ENCODE measurements at places on chromosomes 3 and 15. TPM values are rescaled to one million over a fixed set of nuclear protein-coding genes. Genes with fewer than 3 reads are reported as not detected.

CCR9 gene
- 0.14 TPM for total RNA-seq

BDH1 gene
- 76.9 TPM for total RNA-seq

GRCh38 chr15:51499379-51499976, 123.1 kb downstream of the DMXL2 start:
- no peak overlapping the region for H3K27ac ChIP-seq
- no peaks in the 10 kb centered on the region for H3K4me1 ChIP-seq
- H3K27me3 ChIP-seq = no peaks in the 10 kb centered on the region
- no peak overlapping the region for H3K4me3 ChIP-seq
- no peaks in the 10 kb centered on the region for H3K36me3 ChIP-seq
- no peak for DNase-seq

DNA sequence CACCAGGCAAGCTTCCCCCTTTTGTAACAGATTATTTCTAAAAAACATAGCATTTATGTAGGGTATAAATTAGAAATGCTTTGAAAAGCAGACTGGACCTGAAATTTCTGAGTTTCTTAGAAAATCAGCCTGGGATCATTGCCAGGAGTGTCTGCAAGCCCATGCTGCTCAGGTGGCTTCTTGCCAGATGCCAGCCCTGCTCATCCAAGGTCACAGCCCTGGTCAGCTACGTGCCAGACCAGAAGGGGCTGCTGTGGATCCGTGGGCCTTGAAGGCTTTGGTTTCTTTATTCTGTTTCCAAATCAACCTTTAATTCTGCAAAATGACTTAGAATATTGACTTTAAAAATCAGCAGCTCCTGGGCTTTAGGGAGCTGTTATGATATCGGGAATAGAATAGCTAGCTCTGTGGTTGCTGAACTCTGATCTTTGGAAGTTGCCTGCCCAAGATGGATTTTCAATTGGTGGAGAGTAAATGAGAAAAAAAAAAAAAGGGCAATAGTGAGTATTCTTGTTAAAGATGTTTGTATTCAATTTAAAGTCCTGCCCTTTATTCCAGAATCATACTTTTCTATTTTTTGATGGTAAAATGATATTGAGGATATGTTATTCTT, 370.1 kb upstream of the ONECUT1 start:
- DNase-seq = no peak
- H3K27me3 ChIP-seq = no peaks in the 10 kb centered on the region
- no peak overlapping the region for H3K27ac ChIP-seq

DNA sequence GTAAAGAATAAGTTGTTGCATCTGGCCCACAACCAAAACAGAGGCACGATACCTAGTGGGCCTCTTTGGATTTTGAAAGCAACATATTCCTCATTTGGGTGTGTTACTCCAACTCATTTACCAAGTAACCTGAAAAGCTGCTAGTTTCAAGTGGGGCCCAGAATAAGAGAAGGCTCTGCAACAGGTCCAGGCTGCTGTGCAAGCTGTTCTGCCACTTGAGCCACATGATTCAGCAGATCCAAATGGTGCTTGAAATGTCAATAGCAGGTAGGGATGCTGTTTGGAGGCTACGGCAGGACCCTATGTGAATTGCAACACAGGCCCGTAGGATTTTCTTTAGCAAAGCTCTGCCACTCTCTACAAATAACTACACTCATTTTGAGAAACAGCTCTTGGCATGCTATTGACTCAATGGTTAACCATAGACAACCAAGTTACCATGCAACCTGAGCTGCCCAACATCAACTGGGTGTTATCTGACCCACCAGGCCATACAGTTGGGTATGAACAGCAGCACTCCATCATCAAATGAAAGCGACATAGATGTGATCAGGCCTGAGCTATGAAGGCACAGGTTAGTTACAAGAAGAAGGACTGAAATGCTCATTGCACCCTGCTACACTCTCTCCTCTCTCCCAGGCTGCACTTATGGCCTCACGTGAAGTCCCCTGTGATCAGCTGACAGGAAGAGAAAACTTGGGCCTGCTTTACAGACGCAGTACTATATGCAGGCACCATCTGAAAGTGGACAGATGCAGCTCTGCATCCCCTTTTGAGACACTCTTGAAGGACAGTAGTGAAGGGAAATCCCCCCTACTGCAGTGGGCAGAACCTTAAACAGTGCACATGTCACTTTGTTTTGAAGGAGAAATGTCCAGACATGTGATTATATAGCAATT, 9.5 kb upstream of the MCF2L2 start:
- peak; percentile 40 for DNase-seq
- H3K36me3 ChIP-seq = peaks cover 4% of the 10 kb centered on the region
- peaks cover 51% of the 10 kb centered on the region for H3K4me1 ChIP-seq
- H3K27ac ChIP-seq = peak overlapping the region; percentile 15
- H3K4me3 ChIP-seq = peak overlapping the region; percentile 27

GRCh38 chr15:94000606-94001005, 230.8 kb upstream of the MCTP2 start:
- no peaks in the 10 kb centered on the region for H3K36me3 ChIP-seq
- H3K4me3 ChIP-seq = no peak overlapping the region
- DNase-seq = no peak
- no peaks in the 10 kb centered on the region for H3K27me3 ChIP-seq
- no peak overlapping the region for H3K27ac ChIP-seq
- no peaks in the 10 kb centered on the region for H3K4me1 ChIP-seq

GRCh38 chr3:188817935-188818269, 353.9 kb upstream of the TPRG1 start:
- H3K4me3 ChIP-seq = no peak overlapping the region
- no peak overlapping the region for H3K27ac ChIP-seq
- DNase-seq = no peak
- H3K4me1 ChIP-seq = no peaks in the 10 kb centered on the region
- H3K27me3 ChIP-seq = no peaks in the 10 kb centered on the region
- no peaks in the 10 kb centered on the region for H3K36me3 ChIP-seq

- no peaks in the 10 kb centered on the region for H3K27me3 ChIP-seq
- no peaks in the 10 kb centered on the region for H3K36me3 ChIP-seq
- no peak overlapping the region for H3K4me3 ChIP-seq
These were observed 54.1 kb upstream of the TFRC start for GRCh38 chr3:196135693-196136639.

Data from activated T-cell treated with anti-CD3 and anti-CD28 coated beads, Interleukin-2, amount 50 U/mL, for 72 hours (primary cell).